ENCODE measurements at places on chromosomes 13 and 19.
A peak's percentile ranks its signal among the peaks of the same experiment; 100 is the strongest.

GRCh38 chr19:2552859-2553258, 76.9 kb downstream of the GADD45B start:
- peak; percentile 52 for DNase-seq

DNA sequence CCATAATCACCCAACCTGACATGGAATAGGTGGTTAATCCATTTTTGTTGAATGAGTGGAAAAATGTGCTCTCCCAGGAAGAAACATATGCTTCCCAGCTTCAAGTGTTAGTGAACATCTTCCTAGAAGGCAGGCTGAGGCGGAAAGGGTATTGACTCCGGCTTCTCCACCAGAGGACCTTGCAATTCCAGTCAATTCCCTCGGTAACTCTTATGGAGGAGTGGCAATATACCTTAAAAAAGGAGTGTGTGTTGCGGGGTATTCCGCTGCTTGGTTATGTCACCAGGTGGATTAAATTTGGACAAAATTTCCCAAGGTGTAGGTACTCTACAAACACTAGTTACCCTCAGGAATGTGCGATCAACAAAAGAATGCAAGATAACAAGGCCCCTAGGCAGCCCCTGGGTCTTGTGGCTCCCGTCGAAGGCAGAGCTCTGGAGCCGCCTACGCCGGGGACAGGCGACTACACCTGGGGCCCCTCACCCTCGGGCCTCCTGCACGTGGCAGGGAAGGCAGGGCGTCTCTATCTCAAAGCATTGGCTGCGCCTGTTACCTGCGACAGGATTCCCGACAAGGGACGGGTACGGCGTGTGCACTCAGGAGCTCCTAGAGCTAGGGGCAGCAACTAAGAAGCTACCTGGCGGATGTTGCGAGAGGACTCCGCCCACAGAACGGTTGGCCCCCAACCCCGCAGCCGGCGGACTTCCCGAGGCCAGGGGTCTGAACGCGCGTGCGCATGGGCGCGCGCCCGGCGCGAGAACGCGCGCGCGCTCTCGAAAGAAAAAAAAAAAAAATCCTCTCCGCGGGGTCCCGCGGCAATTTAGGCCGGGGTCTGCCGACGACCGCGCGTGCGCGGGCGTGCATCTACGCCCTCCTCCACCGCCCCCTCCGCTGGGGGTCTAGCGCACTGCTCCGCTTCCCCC, at the start of gene WDR87:
Gene WDR87 (minus strand): TSS at position 649 of the 923 bp plus-strand sequence. CDS start 8,355 bp downstream, outside the sequence.
- peak; percentile 71 for DNase-seq

DNA sequence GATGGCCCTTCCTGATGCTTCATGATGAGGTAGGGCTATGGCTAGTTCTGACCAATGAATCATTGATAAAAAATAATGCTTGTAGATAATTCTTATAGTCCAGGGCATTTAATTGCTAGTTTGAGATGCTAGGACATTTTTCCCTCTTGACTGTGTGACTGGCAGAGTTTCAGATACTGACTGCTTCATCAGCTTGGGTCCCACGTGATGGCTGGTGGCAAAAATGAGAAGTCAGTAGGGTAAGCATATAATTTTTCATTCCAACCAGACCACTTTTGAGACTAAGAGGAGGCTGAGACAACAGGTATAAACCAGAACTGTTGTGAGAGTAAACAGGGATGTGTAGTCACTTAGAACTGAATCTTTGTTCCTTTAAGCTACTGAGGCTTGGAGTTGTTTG, 183.3 kb downstream of the HS6ST3 start:
- DNase-seq, result no peak

GRCh38 chr13:43272851-43273250, 249.5 kb downstream of the DNAJC15 start:
- no peak for DNase-seq

- no peak for DNase-seq
Measured at GRCh38 chr13:30757026-30757742, 21.8 kb downstream of the ALOX5AP start.

DNA sequence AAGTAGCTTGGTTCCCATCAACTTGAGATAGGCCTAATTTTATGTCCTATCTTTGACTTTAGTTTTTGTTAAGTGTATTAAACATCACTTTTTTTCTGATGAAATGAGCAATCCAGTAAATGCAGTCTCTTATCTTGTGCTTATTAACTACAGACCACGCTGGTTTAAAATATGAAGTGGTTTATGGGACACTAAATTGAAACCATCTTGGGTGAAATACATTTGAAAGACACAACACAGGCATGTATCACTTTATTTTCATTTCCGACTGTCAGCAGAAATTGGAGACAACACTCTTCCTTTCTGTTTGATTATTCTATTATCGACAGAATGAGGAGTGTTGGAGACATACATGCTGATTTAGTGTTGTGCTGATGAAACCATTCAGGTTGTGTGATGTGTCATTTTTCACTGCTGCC, 447.7 kb downstream of the GPC6 start:
- DNase-seq, result no peak

DNA sequence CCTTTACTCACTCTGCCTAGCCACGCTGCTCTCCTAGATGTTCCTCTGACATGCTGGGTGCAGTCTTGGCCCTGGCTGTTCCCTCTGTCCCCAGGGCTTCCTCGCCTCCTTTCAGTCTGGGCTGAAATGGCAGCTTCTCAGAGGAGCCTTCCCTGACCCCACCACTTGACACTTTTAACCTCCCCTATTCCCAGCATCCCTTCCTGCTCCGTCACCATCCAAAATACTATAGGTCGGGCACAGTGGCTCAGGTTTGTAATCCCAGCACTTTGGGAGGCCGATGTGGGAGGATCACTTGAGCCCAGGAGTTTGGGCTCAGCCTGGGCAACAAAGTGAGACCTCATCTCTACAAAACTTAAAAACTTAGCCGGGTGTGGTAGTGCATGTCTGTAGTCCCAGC, 2.6 kb downstream of the FAM187B start:
- DNase-seq, result peak; percentile 25

GRCh38 chr19:29372091-29372415, 153.7 kb upstream of the VSTM2B start:
- no peak for DNase-seq
